Right lung (tissue), 10 donors: ENCODE measurements at places on chromosomes 12 and 14. TPM values are rescaled to one million over a fixed set of nuclear protein-coding genes. Genes with fewer than 3 reads are reported as not detected.
A peak's percentile ranks its signal among the peaks of the same experiment; 100 is the strongest.

- DNase-seq, result peak; percentile 28
These were observed 454.4 kb downstream of the FUT8 start for GRCh38 chr14:65866886-65867285.

GRCh38 chr12:127779301-127780045 is 487.5 kb upstream of the TMEM132C start:
- DNase-seq, result no peak

GRCh38 chr14:71410578-71411284 is 503.5 kb downstream of the PCNX1 start:
- DNase-seq, result no peak

GRCh38 chr12:60070552-60070951 is 474.7 kb downstream of the SLC16A7 start:
- DNase-seq, result no peak

- DNase-seq, result no peak
These were observed 99.6 kb downstream of the PTPN11 start for GRCh38 chr12:112518365-112518735.

The CISTR gene
- not detected for polyA plus RNA-seq

The TC2N gene
- polyA plus RNA-seq, result 27.1 TPM

The LRRC43 gene
- polyA plus RNA-seq, result 4.3 TPM
